ENCODE measurements at places on chromosomes 11 and 22.

GRCh38 chr22:31140746-31141145 is 438 bp upstream of the PLA2G3 start:
- DNase-seq, result no peak

DNA sequence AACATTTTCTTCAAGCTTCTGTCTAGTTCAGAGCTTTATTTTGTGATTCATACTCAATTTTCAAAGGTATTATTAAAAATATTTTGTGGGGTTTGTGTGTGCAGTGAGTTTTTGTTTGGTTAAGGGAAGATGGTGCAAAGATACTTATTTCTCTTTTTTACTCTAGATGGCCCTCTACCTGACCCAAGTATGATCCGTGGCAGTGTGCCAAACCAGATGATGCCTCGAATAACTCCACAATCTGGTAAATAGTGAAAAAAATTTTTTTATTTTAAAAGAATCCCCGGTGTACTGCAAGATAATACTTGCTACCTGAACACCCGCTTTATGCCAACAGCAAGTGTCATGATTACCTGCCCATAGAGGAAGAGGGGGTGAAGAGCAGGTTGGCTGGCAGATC is 54.2 kb downstream of the EP300 start:
- no peak for DNase-seq

- DNase-seq, result no peak
These were observed 14.4 kb upstream of the LRP5 start for GRCh38 chr11:68297812-68298658.

DNA sequence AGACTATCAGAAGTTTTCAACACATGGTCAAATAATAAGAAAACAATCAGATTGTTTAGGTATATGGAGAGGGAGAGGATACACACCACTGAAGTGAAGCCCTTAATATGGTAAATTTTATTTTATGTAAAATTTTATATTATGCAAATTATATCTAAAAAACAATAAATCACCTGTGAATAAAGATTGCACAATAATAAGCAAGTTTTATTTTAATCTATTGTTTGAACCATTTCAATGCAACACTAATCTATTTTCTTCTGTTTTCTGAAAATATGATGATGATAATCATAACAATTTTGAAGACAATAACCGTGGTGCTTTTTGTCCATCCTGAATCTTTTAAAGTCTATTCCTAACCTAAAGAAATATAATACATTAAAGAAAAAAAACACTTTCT is 1473.5 kb upstream of the TENM4 start:
- no peak for DNase-seq

GRCh38 chr11:11998091-11998781 is 10.2 kb downstream of the DKK3 start:
- peak; percentile 74 for DNase-seq

- no peak for DNase-seq
These were observed 38.8 kb downstream of the PDE2A start for GRCh38 chr11:72635309-72635915.

DNA sequence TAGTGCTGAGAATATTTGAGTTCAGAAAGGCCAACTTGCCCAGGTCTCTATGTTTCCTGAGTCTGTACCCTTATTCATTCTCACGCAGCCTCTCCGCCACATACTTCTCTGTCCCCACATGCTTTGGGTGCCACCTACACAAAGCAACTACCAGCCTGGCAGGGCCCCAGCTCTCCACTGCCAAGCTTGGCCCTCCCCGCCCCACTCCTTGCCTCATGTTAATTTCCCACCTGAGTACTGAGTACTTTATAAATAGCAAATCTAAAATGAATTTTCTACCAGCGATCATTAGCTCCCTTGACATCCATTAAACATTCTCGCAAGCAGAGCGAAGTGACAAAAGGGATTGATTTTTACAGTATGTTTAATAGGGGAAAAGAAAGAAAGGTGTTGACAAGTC is 20.8 kb downstream of the NTM start:
- no peak for DNase-seq

GRCh38 chr11:890794-891540 is 19.6 kb downstream of the CHID1 start:
- DNase-seq, result no peak

DNA sequence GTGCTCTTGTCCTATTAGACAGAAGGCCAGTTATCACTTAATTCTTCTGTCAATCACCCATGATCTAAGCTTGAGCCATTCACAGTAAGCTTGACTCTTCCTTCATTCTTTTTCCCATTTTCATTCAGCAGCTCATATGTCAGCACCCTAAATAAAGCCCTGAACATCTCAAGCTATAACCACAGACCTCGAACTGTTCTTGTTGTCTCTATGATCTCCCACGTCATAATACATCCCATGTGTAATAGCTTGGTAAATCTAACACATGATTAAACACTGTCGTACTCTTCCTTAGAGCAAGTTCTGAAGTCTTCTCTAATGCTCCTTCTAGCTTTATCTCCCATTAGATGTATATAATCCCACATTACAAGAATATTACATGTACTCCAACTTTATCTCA is 14.4 kb downstream of the MUC15 start:
- no peak for DNase-seq

GRCh38 chr11:28146123-28146751 is 38.0 kb downstream of the METTL15 start:
- DNase-seq, result peak; percentile 96

DNA sequence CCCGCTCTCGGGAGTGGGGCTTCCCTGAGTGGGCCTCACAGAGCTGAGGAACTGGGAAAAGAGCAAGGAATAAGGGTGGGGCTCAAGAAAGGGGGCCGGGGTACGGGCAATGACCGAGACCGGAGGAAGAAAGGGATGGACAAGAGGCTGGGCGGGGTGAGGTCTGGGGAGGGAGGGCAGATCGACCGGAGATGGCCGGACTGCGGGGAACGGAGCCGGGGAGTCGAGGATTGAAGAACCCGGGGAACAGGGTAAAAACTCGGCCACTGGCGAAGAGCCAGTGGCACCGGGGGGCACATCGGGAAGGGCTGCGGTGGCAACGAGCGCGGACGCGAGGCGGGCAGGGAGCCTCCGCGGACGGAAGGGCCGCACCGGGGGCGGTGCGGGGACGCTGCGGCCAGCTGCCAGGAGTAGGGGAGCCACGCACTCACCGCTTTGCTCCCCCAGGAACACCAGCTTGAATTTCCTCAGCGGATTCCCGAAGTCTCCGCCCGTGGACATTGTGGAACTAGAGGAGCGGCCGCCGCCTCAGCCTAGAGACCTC is 667 bp downstream of the RAB6A start:
- DNase-seq, result no peak

DNA sequence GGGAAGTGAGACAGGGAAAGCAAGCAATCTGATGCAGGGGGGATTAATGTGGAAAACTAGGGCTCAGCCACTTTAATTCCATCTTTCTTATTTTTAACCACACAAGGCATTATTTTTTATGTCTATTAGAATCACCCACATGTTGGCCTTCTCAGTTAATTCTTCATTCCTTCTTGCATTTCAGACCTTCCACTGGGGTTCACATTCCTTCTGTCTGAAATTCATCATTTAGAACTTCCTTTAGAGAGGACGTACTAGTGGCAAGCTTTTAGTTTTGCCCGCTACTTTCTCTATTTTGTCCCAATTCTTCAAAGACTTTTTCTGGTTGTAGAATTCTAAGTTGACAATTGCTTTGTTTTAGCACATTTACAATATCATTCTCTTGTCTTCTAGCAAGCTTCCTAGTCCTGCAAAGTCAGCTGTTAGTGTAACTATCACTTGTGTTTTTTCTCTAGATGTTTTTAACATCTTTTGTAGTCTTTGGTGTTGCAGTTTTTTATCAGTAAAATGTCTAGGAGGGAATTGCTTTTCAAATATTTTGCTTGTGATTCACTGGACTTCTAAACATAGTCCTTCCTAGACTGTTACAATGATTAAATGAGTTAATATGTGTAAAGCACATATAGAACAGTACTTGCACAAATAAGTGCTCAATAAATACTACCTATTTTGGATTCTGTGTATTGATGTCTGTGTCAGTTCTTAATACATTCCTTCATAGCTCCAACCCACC is 5.5 kb upstream of the NNMT start:
- no peak for DNase-seq

GRCh38 chr11:19321351-19321750 is 80.6 kb upstream of the E2F8 start:
- no peak for DNase-seq

- DNase-seq, result no peak
These were observed 5.1 kb downstream of the MB start for GRCh38 chr22:35611891-35612576.

DNA sequence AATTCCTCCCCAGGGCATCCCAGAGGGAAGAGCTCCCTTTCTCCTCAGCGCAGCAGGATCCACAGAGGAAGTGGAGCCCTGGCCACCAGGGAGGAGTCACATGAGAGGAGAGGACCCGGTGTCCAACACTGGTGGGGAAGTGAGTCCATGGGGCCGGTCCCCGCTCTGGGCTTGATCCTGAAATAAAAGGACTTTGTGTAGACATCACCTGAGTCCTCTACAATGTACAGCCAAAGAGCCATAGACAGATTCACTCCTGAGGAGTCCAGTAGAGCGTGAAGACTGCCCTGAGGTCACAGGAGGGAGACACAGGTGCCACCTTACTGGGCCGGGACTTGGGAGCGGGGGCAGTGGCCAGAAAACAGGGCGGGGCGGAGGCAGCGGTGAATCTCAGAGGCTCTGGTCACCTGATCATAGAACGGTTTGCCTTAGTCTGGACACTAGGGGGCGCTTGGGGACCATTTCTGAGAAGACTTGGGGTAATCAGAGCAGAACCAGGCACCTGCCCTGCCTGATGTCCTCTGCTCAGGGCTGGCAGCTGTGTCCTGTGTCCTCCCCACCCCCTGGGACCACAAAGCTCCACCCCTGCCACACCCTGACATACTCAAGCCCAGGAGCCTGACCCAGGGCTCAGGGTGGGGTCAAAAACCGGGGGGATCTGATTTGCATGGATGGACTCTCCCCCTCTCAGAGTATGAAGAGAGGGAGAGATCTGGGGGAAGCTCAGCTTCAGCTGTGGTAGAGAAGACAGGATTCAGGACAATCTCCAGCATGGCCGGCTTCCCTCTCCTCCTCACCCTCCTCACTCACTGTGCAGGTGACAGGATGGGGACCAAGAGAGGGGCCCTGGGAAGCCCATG is 112.7 kb downstream of the VPREB1 start:
- no peak for DNase-seq

- DNase-seq, result no peak
These were observed 107.2 kb upstream of the E2F8 start for GRCh38 chr11:19347911-19348310.

DNA sequence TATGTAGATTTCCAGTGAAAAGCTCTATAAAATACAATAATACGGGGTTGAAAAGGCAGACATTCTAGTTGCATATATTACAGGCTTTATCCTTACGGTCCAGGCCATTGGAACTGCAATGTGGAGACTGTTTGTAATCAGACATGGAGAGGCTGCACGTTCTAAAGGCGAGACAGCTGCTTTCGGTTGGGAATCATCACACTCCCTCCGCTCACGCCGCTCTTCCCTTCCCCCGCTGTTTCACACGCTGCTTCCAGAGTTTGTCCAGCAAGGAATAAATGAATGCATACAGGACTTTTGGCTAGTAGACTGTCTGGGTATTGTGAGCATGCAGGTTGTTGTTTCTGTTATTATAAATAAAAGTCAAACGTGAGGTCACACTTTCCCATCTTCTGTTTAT is 13.5 kb upstream of the EFCAB6 start:
- no peak for DNase-seq

- DNase-seq, result no peak
These were observed 218.1 kb upstream of the PLET1 start for GRCh38 chr11:112478806-112479205.

DNA sequence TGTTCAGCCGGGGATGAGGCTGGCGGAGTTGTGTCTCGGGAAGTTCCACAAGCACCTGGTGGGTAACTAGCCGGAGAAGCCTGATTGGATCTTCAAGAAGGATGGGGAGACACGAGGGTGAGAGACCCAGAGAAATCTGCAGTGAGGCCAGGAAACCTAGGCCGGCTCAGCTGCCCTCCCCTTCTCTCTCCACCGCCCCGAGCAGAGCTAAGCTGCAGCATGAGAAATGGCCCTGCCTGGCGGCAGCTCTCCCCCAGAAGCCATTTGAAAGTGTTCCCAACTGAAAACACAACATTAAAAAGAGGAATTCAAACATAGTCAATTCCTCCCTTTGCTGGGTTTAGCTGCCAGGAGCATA is 77.8 kb upstream of the SHISAL1 start:
- DNase-seq, result no peak

GRCh38 chr11:47508240-47508957 is 44.5 kb downstream of the CELF1 start:
- DNase-seq, result no peak

GRCh38 chr11:66956689-66957290 is 1.4 kb downstream of the PC start:
- DNase-seq, result no peak

GRCh38 chr11:35791088-35791958 is 128.7 kb downstream of the TRIM44 start:
- DNase-seq, result no peak

DNA sequence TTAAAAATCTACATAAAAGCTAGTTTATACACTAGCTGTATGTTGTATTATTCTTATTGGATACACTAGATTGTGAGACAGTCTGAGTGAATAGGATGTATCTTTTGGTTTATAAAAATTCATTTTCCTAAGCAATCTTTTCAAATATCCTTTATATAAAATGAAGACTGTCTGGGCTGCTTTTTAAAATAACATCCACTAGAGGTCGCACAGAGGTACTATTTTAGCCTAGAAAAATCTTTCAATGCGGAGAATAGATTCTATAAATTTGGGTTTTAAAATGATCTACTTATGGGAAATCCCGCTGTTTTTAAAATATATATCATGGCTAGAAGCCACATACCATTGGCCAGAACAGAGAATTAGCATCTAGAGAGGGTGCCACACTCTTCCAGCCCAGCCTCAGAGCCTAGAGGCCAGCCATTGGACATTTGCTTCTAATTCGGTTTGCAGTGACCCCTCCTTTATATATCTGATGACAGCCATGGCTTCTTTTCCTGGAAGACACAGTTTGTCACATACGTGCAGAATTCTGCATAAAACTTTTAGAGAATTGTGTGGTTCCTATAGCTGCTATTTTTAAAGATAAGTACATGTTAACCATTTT is 7.3 kb downstream of the C11orf97 start:
- DNase-seq, result no peak

GRCh38 chr11:75766443-75767227 is 1.9 kb upstream of the DGAT2 start:
- DNase-seq, result no peak

DNA sequence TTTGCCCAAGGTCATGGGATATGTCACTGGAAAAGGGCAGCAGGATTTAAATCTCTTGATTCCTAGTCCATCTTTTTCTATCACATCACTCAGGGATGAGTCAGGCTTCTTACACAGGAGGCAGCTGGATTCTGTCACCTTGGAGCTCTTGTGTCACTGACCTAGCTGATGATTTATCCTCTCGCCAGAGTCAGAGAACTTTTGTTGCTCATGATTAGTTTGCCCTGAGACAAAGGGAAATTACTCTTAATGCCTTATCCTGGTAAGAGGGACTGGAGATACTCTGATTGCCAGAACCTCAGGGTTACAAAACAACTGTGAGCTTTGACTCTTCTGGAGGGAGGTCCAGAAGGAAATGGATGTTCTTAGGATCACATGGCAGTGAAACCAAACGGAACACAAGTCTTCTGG is 10.1 kb downstream of the COA4 start:
- peak; percentile 20 for DNase-seq
